ENCODE measurements at places on chromosomes 6 and 20.

- no peak for DNase-seq
Observed at GRCh38 chr6:142500250-142500786, 198.5 kb downstream of the ADGRG6 start.

DNA sequence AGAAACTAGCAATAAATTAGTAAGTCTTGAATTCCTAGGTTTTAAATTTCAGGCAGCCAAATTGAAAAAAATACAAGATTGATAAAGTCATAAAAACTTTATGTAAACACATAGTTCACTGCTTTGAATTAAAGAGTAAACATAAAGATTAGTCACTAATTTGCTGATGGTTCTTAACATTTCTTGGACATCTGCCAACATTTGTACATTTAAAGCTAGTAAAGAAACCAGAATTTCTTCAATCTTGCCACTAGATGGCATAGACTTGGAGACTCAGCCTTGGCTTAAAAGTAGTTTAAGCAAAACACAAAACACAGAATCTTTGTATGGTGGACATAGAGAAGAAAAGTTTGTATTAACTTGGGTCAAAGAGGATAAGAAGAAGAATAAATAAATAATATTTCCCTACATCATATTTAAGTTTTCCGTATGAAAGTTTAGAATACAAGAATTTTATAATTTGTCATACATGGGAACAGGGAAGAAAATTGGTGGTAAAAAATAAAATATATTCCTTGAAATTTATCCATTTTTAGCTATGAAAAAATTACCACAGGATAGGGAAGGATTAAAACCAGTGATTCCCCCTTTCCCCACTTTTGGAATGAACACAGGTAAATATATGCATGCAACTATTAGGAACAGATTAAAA, 41.7 kb upstream of the FAM135A start:
- DNase-seq, result no peak

DNA sequence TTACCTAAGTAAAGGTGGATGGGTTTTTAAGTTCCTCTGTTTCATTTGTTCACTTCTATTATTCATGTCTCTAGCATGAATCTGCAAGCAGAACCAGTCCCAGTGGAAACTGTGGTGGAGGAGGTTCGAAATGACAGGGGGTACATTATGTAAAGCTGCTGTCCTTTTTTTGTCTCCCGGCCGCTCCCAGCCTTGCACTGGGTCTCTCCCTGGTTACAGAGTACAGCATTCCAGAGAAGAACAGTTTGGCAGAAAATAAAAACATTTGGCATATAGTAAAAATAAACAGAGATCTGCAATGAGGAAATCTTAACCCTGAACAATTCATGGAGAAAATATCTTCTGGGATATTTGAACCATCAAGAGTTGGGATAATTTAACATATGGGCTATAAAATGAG, 34.6 kb upstream of the TAGAP start:
- no peak for DNase-seq

GRCh38 chr6:31597006-31597405, 4.2 kb upstream of the NCR3 start:
- no peak for DNase-seq

GRCh38 chr6:48777411-48777810, 666.4 kb upstream of the PTCHD4 start:
- no peak for DNase-seq

All from C1 segment of cervical spinal cord (tissue), 14 donors.